ENCODE measurements at places on chromosomes 13 and 19. TPM values are rescaled to one million over a fixed set of nuclear protein-coding genes. Genes with fewer than 3 reads are reported as not detected.

The KANK3 gene
- 36.6 TPM for total RNA-seq

The BEST2 gene
- not detected for total RNA-seq

The GPR18 gene
- total RNA-seq = not detected

The PRTN3 gene
- total RNA-seq = not detected

The CEACAM4 gene
- total RNA-seq = not detected

The BRME1 gene
- total RNA-seq = 4.8 TPM

The COG3 gene
- total RNA-seq = 57.4 TPM

DNA sequence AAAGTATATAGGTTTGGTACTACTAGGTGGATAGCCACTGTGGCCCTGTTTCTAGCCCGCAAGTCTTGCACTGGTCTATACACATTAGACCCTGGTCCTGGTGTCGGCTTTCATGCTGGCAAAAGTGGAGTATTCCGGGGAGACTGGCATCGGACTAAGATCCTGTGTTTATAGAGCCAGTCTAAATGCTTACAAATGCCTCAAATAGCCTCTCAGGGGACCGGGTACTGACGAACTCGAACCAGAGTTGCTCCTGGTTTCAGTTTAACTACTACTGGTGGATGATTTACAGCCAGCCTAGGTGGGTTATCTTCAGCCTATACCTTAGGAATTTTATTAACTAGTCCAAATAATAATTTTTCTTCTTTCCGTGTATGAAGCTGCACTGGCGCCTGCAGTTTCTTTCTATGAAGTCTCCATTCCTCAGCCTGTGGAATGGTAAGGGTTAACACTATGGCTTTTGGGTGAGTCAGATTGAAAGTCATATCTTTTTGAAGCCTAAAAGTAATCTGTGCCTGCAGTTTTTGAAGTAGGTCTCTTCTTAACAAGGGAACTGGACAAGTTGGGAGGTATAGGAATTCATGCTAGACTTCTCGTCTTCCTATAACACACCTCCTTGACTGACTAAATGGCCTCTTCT lies 51.3 kb downstream of the OR10H4 start:
- H3K4me1 ChIP-seq = no peaks in the 10 kb centered on the region
- H3K4me3 ChIP-seq = no peak overlapping the region
- DNase-seq = no peak

DNA sequence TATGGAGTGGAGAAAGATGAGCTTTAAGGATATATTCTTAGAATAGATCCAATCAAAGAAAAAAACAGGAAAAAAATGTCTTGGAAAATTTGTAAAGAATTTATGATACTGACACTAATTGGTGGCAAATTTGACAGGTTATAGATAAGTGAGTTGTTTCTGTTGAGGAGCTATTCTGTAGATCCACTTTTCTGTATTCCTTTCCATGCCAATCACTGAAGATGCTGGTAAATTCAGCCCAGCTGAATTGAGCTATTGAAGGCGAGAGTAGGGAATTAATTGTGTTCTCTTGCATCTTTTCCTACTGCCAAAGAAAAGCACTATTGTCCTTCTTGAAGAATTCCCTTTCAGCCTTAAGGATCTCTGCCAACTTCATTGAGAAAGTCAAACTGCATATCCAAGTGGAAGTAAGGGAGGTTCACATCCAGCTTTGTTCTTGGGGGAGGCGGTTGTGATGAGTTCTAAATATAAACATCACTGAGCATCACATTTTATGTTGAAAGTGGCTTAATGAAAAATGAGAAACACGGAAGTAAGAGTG lies 113.1 kb downstream of the PCDH9 start:
- no peaks in the 10 kb centered on the region for H3K36me3 ChIP-seq
- no peak overlapping the region for H3K4me3 ChIP-seq
- no peaks in the 10 kb centered on the region for H3K27me3 ChIP-seq
- H3K27ac ChIP-seq = no peak overlapping the region

GRCh38 chr19:45668342-45668871 lies 386 bp downstream of the GIPR start:
- no peak overlapping the region for H3K27ac ChIP-seq
- peaks cover 29% of the 10 kb centered on the region for H3K27me3 ChIP-seq
- no peak overlapping the region for H3K4me3 ChIP-seq

DNA sequence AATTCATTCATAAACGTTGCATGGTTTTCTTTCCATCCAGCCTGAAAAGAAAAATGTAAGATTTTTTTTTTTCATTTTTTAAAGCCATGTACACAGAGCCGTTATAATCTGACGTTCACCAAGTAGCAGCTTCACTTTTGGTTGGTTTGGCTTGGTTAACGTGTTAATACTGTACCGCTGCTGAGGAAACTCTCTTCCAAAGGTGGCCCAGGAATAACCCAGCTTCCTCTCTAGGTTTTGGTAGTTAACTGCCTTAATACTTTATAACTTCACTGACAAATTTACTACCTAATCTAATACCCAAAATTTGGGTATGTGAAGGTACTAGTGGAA lies 1.7 kb downstream of the INTS6 start:
- no peaks in the 10 kb centered on the region for H3K36me3 ChIP-seq
- H3K27ac ChIP-seq = peak overlapping the region; percentile 99
- no peaks in the 10 kb centered on the region for H3K27me3 ChIP-seq
- H3K4me1 ChIP-seq = peaks cover 7% of the 10 kb centered on the region
- no peak for DNase-seq

DNA sequence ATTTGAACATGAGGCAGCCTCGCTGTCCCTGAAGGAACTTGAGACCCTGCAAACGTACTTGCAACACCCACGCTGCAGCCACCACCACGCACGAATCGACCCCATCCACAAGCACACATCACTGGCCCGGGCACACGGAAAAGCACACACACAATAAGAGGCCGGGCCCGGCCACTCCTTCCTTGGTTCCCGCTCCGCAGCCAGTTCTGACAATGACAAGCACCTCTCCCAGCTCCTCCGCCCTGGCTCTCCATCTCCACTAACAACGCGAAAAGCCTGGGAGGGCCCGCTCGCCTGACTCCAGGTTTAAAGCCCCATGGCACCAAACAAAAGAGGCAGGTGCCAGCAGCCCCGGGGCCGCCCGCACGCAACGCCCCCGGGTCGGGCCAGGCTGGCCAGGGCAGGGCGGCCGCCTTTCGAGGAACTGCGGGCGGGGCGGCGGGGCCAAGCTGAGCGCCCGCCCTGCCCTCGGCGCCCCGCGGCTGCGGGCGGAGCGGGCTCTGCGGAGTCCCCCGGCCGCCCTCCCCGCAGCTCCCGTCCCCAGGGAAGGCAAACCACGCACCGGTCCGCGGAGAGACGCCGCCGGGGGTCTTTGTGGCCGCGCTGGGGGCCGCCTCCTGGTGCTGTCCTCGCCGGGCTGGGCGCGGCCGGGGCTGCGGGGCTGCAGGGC lies 495 bp downstream of the DCLK1 start:
- H3K36me3 ChIP-seq = no peaks in the 10 kb centered on the region
- H3K27ac ChIP-seq = peak overlapping the region; percentile 30
- DNase-seq = peak; percentile 34

- no peak overlapping the region for H3K27ac ChIP-seq
- no peaks in the 10 kb centered on the region for H3K4me1 ChIP-seq
- H3K27me3 ChIP-seq = no peaks in the 10 kb centered on the region
These were observed 164.2 kb upstream of the SOX1 start for GRCh38 chr13:111902726-111903125.

DNA sequence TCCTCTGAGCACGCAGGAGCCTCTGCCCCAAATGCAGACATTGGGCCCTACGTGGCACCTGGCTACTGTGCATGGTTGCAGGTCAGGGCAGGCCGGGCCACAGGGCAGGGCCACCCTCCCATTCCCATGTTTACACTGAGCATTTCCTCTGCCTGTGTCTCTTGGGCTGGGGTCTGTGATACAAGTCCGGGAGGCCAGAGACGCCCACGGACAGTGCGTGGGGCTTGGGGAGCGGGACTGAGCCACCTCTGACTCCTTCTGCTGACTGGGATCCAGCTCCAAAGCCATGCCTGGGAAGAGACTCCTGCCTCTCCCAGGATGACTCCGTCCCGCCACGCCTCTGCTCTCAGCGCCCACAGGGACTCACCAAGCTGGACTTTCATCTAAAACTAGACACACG lies 18.8 kb downstream of the GAS6 start:
- DNase-seq = peak; percentile 11
- no peak overlapping the region for H3K27ac ChIP-seq
- no peak overlapping the region for H3K4me3 ChIP-seq

GRCh38 chr19:49680421-49681351 lies 3.6 kb downstream of the PRMT1 start:
- peak overlapping the region; percentile 8 for H3K4me3 ChIP-seq
- no peaks in the 10 kb centered on the region for H3K27me3 ChIP-seq
- H3K27ac ChIP-seq = peak overlapping the region; percentile 70
- no peaks in the 10 kb centered on the region for H3K4me1 ChIP-seq
- H3K36me3 ChIP-seq = no peaks in the 10 kb centered on the region
- DNase-seq = peak; percentile 94

DNA sequence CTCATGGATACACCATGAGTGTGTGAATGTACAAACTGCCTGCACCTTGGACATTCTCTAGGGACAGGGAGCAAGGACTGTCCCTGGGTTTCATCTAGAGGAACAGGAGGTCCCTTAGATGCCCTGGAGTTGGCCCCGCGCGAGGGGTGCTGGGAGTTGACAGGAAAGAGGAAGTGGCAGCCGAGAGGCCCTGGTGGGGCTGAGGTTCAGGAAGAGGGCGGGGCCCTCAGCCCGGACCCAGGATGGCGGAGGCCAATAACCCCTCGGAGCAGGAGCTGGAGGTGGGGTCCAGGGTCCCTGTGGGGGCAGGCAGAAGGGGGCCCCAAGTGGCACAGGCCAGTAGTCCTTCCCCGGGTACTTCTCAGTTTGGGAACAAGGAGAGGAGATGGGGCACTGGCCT lies 6.9 kb downstream of the PKN1 start:
- no peaks in the 10 kb centered on the region for H3K27me3 ChIP-seq
- H3K4me3 ChIP-seq = no peak overlapping the region
- H3K36me3 ChIP-seq = no peaks in the 10 kb centered on the region
- H3K27ac ChIP-seq = no peak overlapping the region
- H3K4me1 ChIP-seq = no peaks in the 10 kb centered on the region
- no peak for DNase-seq

- no peak overlapping the region for H3K27ac ChIP-seq
- H3K4me1 ChIP-seq = no peaks in the 10 kb centered on the region
- no peak overlapping the region for H3K4me3 ChIP-seq
- no peaks in the 10 kb centered on the region for H3K36me3 ChIP-seq
- no peak for DNase-seq
- H3K27me3 ChIP-seq = no peaks in the 10 kb centered on the region
These were observed 794.8 kb upstream of the MIR17HG start for GRCh38 chr13:90552702-90553101.

GRCh38 chr13:97133955-97134354 lies 88.2 kb upstream of the MBNL2 start:
- H3K27me3 ChIP-seq = no peaks in the 10 kb centered on the region
- DNase-seq = no peak
- no peaks in the 10 kb centered on the region for H3K4me1 ChIP-seq

DNA sequence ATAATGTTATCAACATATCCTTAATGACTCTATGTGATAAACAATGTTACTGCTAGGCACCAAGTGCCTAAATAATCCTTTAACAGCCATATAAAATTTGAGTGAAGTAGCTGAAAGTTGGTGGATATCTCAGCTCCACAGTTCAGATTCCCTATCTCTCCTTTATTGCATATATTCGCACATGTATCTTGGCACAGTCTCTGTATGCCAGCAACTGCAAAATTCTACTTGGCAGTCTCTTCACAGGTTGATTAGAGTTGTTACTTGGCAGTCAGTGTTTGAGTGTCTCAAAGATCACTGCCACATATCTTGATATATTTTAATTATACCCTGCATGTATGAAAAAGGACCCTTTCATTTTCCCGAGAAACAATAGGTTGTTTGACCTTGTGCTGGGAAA lies 879.3 kb downstream of the OLFM4 start:
- no peaks in the 10 kb centered on the region for H3K36me3 ChIP-seq
- DNase-seq = no peak
- no peaks in the 10 kb centered on the region for H3K4me1 ChIP-seq
- H3K27ac ChIP-seq = no peak overlapping the region
- no peak overlapping the region for H3K4me3 ChIP-seq
- no peaks in the 10 kb centered on the region for H3K27me3 ChIP-seq

GRCh38 chr13:113533161-113533840 lies 42.8 kb upstream of the DCUN1D2 start:
- no peaks in the 10 kb centered on the region for H3K27me3 ChIP-seq
- H3K27ac ChIP-seq = no peak overlapping the region
- no peak overlapping the region for H3K4me3 ChIP-seq
- no peaks in the 10 kb centered on the region for H3K36me3 ChIP-seq

GRCh38 chr13:83780227-83780626 lies 102.0 kb downstream of the SLITRK1 start:
- no peak overlapping the region for H3K27ac ChIP-seq
- no peaks in the 10 kb centered on the region for H3K27me3 ChIP-seq
- H3K4me3 ChIP-seq = no peak overlapping the region
- no peak for DNase-seq
- H3K4me1 ChIP-seq = no peaks in the 10 kb centered on the region

- H3K36me3 ChIP-seq = no peaks in the 10 kb centered on the region
- no peaks in the 10 kb centered on the region for H3K27me3 ChIP-seq
- no peak within 1 kb of the TSS for H3K27ac ChIP-seq
- DNase-seq = no peak
- H3K4me3 ChIP-seq = no peak within 1 kb of the TSS
These were observed at the start of gene FCGBP for GRCh38 chr19:39934584-39935363. Gene FCGBP, minus strand, starts transcription at chr19:39934634.

- H3K27ac ChIP-seq = no peak overlapping the region
- no peaks in the 10 kb centered on the region for H3K36me3 ChIP-seq
- H3K27me3 ChIP-seq = no peaks in the 10 kb centered on the region
- DNase-seq = no peak
- H3K4me3 ChIP-seq = no peak overlapping the region
- H3K4me1 ChIP-seq = no peaks in the 10 kb centered on the region
These were observed 16.2 kb downstream of the PPP1R12C start for GRCh38 chr19:55101261-55101660.

GRCh38 chr13:113422807-113423519 lies 30.3 kb downstream of the ADPRHL1 start:
- no peak for DNase-seq
- no peak overlapping the region for H3K27ac ChIP-seq
- no peak overlapping the region for H3K4me3 ChIP-seq
- no peaks in the 10 kb centered on the region for H3K27me3 ChIP-seq
- H3K4me1 ChIP-seq = no peaks in the 10 kb centered on the region

GRCh38 chr13:100728201-100728600 lies 53.6 kb upstream of the TMTC4 start:
- H3K4me3 ChIP-seq = no peak overlapping the region
- H3K27me3 ChIP-seq = no peaks in the 10 kb centered on the region
- no peak overlapping the region for H3K27ac ChIP-seq

- no peak for DNase-seq
- H3K27me3 ChIP-seq = no peaks in the 10 kb centered on the region
- H3K27ac ChIP-seq = no peak overlapping the region
- H3K36me3 ChIP-seq = no peaks in the 10 kb centered on the region
These were observed 31.1 kb downstream of the TRPM4 start for GRCh38 chr19:49188626-49189200.

- H3K4me1 ChIP-seq = no peaks in the 10 kb centered on the region
- no peaks in the 10 kb centered on the region for H3K27me3 ChIP-seq
- no peaks in the 10 kb centered on the region for H3K36me3 ChIP-seq
- DNase-seq = no peak
- H3K27ac ChIP-seq = no peak overlapping the region
These were observed 9.7 kb downstream of the TEX29 start for GRCh38 chr13:111330066-111330610.
